ENCODE measurements at places on chromosomes 1 and 21.

GRCh38 chr1:198232378-198232777 lies 75.6 kb downstream of the NEK7 start:
- DNase-seq: no peak

DNA sequence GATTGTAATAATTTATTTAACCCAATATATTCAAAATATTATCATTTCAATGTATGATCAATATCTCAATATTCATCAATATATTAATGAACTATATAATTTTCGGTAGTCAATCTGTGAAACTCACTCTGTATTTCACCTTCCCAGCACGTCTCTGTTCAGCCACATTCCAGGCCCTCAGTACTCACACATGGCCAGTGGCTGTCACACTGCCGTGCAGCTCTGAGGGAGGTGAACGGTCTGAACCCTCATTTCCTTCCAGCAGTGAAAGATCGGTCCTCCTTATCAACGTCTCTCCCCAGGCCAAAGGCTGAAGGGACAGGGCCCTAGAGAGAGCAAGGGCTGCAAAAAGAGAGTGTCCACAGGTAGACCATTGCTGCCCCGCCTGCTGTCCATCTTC lies 39.5 kb upstream of the ZNF124 start:
- no peak for DNase-seq

GRCh38 chr1:179154437-179154836 lies 72.6 kb downstream of the TOR3A start:
- no peak for DNase-seq

- DNase-seq: no peak
These were observed 458 bp upstream of the KRTAP10-4 start for GRCh38 chr21:44572959-44573583.

DNA sequence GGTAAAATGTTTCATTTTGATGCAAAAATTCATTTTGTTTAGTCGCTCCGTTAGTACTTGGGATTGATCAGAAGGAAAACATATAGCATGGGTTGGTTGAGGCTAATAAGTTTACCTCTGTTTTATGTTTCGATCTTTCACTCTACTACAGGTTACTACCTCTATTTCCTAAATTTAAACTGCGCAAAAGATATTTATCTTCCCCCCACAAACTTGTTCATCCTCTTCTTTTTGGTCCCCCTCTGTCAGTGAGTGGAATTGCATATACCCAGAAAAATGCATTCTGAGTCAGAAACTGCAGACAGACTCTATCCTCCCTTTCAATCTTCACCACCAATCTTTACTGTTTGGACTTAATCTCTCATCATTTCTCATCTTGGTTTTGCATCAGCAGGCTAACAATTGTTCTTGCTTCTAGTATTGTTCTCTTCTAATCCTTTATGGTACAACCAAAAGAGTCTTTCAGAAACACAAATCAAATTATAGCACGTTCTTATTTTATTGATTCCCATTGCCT lies 316.0 kb upstream of the ADGRL4 start:
- no peak for DNase-seq

GRCh38 chr1:222852326-222852725 lies 37.5 kb downstream of the DISP1 start:
- no peak for DNase-seq

GRCh38 chr1:233132445-233132844 lies 163.1 kb downstream of the PCNX2 start:
- no peak for DNase-seq

- no peak for DNase-seq
These were observed 151.5 kb upstream of the RNPC3 start for GRCh38 chr1:103373991-103374390.

DNA sequence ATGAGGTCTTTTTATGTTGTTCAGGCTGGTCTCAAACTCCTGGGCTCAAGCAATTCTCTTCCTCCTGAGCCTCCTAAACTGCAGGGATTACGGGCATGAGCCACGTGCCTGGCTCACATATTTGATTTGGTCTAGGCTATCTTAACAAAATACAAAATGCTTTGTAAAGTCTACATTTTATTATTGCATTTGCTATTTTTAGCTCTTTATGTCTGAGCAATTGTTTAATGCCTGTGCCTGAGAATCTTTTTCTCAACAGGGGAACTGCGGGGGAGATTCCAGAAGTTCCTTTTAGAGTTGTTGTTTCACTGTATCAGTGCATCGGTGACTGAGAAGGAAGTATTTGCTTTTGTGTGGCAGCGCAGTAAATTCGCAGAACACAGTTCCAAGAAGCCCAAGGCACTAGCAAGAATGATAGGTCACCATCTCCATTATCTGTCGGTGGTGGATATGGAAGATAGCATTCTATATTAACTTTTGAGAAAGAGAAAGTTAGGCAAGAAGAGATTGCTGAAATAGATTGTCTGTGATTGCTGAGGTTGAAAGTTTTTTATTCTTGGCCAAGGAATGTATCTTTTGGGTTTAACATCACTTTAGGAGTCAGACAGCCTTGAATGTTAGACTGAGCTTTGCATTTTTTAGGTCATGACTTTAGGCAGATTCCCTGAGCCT lies 167.3 kb downstream of the PDE4B start:
- DNase-seq: no peak

DNA sequence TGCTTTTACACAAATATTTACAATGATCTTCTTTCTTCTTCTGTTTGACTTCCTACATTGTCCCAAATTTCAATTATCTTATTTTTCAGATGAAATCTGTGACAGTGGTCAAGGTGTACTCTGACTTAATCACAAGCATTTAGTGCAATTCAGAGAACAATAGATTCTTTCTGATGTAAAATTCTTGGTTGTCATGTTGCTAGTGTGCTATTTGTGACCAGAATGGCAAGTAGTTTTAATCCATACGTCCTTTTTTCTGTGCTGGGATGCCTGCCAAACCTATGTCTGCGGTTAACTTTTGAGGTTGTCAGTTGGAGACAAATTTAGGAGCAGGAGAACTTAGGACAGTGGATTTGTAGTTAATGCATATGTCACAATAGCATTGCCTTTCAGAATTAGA lies 31.0 kb downstream of the NCAM2 start:
- no peak for DNase-seq

- no peak for DNase-seq
These were observed 139.3 kb upstream of the EDN2 start for GRCh38 chr1:41623736-41624135.

DNA sequence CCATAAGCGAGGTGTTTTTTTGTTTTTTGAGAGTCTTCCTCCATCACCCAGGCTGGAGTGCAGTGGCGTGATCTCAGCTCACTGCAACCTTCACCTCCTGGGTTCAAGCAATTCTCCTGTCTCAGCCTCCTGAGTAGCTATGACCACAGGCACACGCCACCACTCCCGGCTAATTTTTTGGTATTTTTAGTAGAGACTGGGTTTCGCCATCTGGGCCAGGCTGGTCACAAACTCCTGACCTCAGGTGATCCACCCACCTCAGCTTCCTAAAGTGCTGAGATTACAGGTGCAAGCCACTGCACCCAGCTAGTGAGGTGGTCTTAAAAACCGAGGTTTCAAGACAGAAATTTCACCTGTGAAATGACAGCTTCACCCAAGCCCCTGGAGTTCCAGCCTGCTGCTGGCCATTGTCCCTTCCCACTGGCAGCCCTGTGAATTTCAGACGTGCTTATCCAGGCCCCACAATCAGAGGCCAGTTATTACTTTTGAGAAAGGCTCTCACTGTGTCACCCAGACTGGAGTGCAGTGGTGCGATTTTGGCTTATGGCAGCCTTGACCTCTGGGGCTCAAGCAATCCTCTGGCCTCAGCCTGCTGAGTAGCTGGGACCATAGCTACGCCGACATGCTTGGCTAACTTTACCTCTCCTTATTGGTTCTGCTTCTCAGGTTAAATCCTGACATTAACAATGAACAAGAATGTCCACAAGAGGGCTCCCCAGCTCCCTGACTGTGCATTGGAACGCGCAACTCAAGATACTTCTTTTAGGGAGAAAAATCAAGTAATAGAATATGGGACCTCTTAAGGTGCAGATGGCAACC lies 19.4 kb downstream of the ENO1 start:
- no peak for DNase-seq

GRCh38 chr1:32107742-32108661 lies at the start of gene KPNA6:
Gene KPNA6, plus strand, starts transcription at chr1:32108056. Its CDS starts 75 bp downstream, at chr1:32108131.
- DNase-seq: peak; percentile 93

- no peak for DNase-seq
These were observed 39.6 kb downstream of the UCHL5 start for GRCh38 chr1:193019442-193020026.

DNA sequence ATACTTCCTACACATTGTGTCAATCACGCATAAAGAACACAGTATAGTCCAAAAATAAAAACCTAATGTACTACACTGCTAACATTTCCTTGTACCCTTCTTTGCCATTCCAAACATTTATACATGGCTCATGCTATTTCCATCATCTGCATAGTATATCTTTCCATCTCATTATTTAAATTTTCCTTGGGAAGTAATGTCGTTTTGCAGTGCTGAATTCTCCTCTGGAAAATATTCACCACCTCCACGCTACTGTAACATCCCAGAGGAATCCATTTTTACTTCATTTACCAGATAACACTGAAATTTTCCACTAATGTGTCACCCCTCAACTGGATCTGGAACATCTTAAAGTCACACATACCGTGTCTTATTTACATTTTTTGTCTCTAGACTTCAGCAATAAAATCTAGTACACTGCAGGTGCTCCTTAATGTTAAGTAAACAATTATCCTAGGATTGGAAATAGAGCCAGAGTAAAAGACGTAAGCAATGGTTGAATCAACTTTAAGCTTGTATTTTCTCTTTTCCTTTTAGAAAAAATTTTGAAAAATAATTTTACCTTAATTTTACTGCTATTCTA lies 881.0 kb downstream of the AMY1C start:
- no peak for DNase-seq

DNA sequence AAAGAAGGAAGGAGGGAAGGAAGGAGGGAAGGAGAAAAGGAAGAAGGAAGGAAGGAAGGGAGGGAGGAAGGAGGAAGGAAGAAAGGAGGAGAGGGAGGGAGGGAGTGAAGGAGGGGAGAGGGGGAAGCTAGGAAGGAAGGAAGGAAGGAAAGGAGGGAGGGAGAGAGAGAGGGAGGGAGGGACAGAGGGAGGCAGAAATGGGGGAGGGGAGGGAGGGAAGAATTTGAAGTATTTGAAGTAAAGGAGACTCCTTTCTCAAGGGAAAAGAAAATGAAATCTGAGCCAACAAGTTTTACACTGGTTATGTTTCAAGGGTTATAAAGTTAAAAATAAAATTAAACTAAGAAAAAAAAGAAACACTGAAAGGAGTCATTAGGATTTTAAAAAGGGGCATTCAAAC lies 431.4 kb downstream of the BRINP3 start:
- no peak for DNase-seq

DNA sequence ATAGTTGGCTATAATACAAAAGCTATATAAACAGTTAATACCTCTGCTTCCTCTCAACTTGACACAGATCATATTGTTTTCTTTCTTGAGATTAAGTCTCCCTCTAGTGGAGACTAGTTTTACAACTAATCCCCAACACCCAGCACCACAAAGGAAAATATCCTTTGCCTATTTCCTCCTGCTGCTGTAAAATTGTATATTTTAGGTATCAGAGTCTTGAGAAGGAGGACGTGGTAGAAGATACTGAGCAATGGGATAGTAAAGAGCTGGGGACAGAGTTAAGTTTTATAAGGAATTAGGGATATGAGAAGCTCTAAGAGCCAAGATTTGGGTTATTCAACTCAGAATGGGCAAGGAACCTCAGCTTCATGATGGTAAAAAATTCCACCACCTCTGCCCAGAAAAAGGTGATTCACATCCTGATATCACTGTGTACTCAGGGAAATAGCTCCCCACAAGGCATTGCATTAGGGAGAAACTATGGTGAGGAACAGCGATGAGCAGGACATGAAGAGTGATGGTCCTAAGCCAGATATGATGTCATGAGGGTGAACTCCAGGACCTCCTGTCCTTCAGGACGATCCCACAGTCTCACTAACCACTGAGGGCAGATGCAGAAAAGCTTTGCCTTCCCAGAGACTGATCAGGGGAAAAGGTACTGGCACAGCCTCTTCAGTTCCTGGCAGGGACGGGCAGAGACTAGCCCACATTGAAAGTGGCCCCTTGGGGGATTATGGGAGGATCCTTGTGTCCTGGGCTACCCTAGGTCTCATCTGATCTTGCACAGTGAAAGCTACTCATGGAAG lies 14.7 kb upstream of the CFAP126 start:
- no peak for DNase-seq

- no peak for DNase-seq
These were observed 215.5 kb downstream of the RWDD3 start for GRCh38 chr1:95449516-95449915.

- no peak for DNase-seq
These were observed 129.1 kb downstream of the TOMM20 start for GRCh38 chr1:234999513-234999940.

DNA sequence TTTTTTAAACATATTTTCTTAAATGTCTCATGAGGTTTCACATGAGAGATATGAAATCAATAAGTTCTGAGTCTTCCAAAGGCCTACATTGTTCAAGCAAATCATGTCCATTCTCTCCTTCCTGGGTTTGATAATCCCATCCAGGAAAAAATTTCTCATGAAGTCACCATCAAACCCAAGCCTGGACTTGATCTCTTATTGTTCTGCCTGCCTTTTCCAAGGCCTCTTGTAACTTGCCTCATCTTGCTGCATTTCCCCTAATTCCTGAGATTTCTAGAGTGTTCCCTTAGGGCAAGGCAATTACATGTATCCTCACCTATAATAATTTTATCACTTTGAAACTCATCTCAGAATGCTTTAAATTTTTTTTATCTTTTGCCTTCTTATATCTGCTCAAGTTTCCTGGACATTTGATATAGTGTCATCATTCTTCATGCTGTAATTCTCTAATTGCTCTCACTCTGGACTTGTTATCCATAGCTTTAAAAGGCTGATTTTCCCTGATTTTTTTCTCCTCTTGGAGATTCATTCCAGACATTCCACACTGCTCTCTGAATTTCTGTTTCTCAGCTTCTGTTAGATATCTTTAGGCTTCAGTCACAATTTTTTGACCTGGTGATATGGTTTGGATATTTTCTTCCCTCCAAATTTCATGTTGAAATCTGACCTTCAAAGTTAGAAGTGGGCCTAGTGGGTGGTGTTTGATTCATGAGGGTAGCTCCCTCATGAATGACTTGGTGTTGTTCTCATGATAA lies 126.4 kb downstream of the LRRC7 start:
- no peak for DNase-seq

- peak; percentile 8 for DNase-seq
These were observed 6.7 kb downstream of the CERS2 start for GRCh38 chr1:150967936-150968335.

All from dorsolateral prefrontal cortex (tissue), 122 donors.